ENCODE measurements at places on chromosomes 13 and 19.

DNA sequence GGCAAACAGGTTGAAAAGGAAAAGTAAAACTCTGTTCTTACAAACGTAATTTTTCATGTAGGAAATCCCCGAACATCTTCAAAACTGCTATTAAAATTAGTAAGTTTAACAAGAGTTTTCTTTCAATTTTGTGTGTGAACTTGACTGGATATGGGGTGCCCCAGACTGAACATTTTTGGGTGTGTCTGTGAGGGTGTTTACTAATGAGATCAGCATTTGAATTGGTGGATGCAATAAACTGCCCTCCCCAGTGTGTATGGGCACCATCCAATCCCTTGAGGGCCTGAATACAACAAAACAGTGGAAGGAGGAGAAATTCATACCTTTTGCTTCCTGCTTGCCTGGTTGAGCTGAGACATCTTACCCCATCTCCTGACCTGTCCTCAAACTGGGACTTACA lies 11.8 kb downstream of the HAUS8 start:
- DNase-seq = no peak

- DNase-seq = no peak
These were observed 26.7 kb downstream of the RCBTB2 start for GRCh38 chr13:48506092-48506701.

GRCh38 chr19:35860436-35860817 lies 3.7 kb downstream of the KIRREL2 start:
- no peak for DNase-seq

GRCh38 chr13:33934343-33934742 lies 116.4 kb downstream of the RFC3 start:
- no peak for DNase-seq

DNA sequence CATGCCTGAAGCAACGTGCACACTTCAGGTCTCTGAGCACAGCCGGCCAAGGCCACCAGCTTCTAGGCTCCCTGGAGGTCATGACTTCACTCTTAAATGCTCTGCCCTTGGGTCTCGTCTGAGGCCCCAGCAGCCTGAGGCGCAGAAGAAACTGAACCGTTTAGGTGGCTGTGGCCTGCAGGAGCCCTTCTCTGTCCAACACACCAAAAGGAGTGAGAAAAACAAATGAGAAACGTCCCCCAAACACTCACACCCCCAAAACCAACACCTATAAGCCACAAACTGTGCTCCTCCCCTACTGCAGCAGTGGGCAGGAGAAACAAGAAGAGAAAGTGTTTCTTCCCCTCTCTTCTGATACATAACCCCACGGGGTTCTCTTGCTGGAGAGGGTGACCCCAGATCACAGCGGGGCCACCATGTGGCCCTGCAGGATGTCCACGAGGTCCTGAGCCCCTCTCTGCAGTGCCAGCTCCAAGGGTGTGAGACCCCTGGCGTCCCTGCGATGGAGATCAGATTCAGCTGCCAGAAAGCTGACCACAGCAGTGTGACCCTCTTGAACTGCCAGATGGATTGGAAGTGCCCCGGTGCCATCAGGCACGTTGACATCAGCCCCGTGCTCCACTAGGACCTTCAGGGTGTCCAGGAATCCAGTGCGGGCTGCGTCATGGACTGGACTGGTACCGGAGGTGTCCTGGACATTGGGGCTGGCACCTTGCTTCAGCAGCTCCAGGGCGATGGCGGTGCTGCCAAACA lies 1.0 kb upstream of the KRI1 start:
- no peak for DNase-seq

- DNase-seq = no peak
These were observed 6.9 kb downstream of the MKNK2 start for GRCh38 chr19:2043961-2044708.

- no peak for DNase-seq
These were observed 1.0 kb downstream of the AMH start for GRCh38 chr19:2249880-2250765.

GRCh38 chr13:23859904-23860303 lies 29.3 kb downstream of the MIPEP start:
- DNase-seq = no peak

- DNase-seq = no peak
These were observed 30.5 kb downstream of the ZSWIM4 start for GRCh38 chr19:13825489-13826441.

All from AG09319 (cell line).